ENCODE measurements at places on chromosomes 1 and 21.

GRCh38 chr1:153976819-153977249 lies 640 bp downstream of the JTB start:
- no peak for DNase-seq

- DNase-seq = no peak
Observed at GRCh38 chr1:44609412-44609767, 64.9 kb downstream of the TMEM53 start.

- DNase-seq = no peak
Observed at GRCh38 chr1:248618878-248619277, 16.0 kb downstream of the OR2T11 start.

DNA sequence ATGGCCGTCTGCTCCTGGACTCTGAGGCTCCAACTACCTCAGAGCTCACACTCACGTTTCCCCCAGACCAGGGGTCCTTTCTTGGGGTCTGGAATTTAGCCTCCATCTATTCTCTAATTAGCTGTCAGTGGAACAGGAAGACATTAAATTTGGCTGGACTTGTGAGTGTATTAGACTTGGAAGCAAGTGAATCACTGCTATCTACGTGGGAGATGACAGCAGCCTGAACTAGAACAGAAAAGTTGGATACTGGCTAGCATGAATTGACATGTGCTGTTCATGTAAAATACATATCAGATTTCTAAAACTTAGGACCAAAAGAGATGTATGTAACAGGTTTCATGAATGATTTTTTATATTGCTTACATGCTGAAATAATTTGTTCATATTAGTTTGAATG lies 28.0 kb downstream of the TAF5L start:
- no peak for DNase-seq

- DNase-seq = no peak
Observed at GRCh38 chr1:107647012-107647411, 318.0 kb downstream of the VAV3 start.

- DNase-seq = no peak
Observed at GRCh38 chr1:42669936-42670335, 11.7 kb downstream of the PPIH start.

DNA sequence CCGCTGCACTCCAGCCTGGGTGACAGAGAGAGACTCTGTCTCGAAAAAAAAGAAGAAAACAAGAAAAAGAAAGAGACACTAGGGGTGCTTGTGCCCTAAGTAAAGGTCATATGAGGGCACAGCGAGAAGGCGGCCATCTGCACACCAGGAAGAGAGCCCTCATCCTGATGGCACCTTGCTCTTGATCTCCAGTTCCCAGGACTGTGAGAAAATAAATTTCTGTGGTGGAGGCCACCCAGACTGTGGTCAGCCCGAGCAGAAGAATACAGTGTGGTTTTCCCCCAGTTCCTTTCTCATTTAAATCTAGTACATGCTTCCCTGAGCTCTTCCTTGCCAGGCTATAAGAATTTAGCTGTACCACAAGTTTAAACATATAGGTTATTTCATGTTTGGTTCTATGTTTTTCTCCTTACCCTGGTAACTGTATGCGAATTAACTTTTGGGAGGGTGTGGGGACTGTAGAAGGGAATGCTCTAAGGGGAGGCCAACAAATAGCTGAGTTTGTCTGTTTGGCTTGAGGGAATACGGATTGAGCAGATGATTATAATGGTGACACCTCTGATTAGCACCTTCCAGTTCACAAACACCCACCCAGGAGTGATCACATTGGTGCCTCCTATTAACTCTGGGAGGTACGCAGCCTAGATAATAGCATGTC lies 119.6 kb upstream of the ERRFI1 start:
- no peak for DNase-seq

- no peak for DNase-seq
Observed at GRCh38 chr1:4062041-4062440, 162.0 kb upstream of the C1orf174 start.

DNA sequence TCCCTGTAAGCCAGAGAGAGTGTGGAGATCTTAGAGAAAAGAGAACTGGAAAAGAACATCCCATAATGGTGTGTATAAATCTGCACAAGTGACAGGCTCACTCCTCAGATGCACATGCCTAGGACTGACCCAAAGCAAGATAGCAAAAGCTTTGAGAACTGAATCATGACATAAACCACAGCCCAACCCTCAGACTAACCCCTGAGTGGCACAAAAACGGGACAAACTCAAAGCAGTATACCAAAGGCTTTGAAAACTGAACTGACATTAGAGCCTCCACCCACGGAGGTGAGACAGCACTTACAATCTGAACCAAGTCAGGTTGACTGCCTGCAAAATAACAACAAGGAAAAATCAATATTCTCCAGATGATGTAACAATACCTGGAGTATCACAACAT lies 70.8 kb downstream of the TIAM1 start:
- DNase-seq = no peak

GRCh38 chr21:42561762-42562650 lies 48.4 kb downstream of the SLC37A1 start:
- no peak for DNase-seq

DNA sequence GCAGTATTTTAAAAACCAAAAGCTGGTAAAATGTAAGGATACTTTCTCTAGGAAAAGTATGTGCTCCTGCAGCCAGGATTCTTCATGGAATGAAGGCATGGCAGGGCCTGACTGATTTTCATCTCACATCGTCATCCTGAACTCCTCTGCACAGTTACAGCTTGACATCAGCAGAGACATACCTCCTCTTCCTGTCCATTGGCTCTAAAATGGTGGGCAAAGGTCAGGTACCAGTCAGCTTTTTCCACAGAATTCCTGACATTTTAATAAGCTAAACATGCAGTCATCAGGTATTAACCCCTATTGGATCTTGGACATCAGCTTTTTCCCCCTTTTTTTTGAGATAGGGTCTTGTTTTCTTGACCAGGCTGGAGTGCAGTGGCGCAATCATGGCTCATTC lies 5.8 kb downstream of the PCNT start:
- no peak for DNase-seq

DNA sequence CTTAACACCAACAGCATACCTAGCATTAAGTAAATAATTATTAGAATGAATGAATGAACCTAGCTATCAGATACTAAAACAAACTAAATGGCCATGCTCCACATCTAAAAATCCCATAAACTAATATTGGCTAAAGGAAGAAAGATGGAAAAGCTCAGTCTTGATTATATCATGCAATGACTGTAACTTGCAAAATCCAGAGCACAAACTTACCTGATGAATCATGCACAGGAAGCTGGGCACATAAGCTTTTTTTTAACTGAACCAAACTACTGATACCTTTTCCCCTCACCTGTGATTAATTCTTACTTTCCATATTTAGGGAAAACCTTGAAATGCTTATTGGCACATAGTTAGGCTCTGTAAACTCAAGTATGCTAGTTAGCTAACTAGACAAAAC lies 70.2 kb downstream of the KIF14 start:
- no peak for DNase-seq

DNA sequence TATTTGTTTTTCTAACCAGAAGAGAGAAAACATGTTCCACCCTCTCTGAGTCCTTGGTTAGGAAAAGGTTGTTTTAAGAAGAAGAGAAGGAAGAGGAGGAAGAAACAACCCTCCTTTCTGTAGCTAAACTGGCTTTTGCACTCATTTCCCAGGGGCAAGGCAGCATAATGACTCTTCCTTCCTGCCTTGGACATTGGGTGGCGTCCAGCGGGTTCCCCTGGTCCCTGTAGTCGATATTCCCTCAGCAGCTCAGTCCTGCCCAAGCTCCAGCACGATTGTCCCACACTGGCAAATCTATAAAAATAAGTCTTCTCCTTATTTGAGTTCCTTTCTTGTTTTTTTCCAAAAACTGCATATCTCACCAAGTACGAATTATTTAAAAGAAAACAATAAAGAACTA lies 81.2 kb downstream of the TEX35 start:
- no peak for DNase-seq

GRCh38 chr1:182196897-182197870 lies 135.7 kb upstream of the ZNF648 start:
- DNase-seq = no peak

GRCh38 chr1:222829868-222830267 lies 15.0 kb downstream of the DISP1 start:
- no peak for DNase-seq

DNA sequence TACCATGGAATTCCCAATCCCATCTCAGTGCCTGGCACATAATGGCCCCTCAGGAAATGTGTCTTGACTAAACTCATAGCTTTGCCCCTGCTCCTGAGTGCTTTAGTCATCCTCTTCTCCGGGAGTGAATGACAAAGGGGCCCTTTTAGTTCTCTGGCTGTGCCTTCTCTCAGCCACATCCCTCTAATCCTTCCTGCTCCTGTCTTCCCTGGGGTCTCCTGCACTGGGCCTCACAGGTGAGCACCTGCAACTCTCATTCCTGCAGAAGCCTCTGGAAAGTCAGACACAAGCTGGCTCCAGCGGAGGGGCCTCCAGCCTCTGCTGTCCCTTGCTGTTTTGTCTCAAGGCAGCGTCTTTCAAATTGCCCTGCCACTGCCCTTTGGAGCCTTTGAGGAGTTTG lies 14.0 kb upstream of the ETV3L start:
- DNase-seq = no peak

GRCh38 chr1:180899262-180899661 lies 13.4 kb upstream of the KIAA1614 start:
- DNase-seq = no peak

DNA sequence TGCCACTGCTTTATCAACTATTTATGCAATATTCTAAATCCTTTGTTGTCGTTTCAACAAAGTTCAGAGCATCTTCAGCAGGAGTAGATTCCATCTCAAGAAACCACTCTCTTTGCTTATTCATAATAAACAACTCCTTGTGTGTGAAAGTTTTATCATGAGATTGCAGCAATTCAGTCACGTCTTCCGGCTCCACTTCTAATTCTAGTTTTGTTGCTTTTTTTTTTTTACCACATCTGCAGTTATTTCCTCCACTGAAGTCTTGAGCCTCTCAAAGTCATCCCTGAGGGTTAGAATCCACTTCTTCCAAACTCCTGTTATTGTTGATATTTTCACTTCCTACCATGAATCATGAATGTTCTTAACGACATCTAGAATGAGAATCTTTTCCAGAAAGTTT lies 14.8 kb upstream of the ETS2 start:
- DNase-seq = no peak

DNA sequence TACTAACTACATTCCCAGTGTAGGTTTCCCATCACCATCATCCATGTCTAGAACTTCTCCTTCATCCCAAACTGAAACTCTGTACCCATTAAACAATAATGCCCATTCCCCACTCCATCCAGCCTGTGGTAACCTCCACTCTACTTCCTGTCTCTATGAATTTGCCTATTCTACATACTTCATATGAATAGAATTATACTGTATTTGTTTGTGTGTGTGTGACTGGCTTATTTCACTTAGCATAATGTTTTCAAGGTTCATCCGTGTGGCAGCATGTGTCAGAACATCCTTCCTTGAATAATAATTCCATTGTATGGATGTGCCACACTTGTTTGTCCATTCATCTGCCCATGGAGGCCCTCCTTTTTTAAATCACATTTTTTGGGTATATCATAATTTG lies 35.7 kb downstream of the ATP2B4 start:
- DNase-seq = no peak

GRCh38 chr1:89125913-89126580 lies at the start of gene GBP2:
Gene GBP2 (minus strand): TSS chr1:89126114. CDS start chr1:89121966, 4,148 bp downstream.
- no peak for DNase-seq

GRCh38 chr1:246677842-246678241 lies 46.4 kb upstream of the SCCPDH start:
- DNase-seq = no peak

- no peak for DNase-seq
Observed at GRCh38 chr1:61284936-61285335, 202.6 kb downstream of the NFIA start.

GRCh38 chr1:27397749-27398148 lies 5.3 kb downstream of the GPR3 start:
- DNase-seq = no peak

GRCh38 chr1:151858030-151858746 lies 4.7 kb upstream of the THEM5 start:
- DNase-seq = no peak

DNA sequence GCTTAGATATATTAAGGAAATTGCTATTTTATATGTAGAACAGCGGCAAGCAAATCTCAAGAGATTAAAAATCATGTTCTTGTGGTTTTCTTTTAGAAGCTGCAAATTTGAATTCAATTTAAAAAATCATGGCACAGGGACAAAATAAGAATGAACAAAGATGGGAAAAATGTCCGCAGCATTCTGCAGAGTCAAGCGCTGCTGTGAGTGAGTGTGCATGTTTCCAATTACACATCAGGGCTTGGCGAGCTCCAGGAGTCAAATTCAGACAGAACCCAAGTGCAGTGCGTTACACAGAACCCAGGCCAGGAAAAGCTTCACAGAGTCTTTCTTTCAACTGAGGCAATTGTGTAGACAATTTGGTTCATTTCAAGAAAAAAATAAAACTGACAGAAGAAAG lies 33.3 kb upstream of the ERG start:
- no peak for DNase-seq

DNA sequence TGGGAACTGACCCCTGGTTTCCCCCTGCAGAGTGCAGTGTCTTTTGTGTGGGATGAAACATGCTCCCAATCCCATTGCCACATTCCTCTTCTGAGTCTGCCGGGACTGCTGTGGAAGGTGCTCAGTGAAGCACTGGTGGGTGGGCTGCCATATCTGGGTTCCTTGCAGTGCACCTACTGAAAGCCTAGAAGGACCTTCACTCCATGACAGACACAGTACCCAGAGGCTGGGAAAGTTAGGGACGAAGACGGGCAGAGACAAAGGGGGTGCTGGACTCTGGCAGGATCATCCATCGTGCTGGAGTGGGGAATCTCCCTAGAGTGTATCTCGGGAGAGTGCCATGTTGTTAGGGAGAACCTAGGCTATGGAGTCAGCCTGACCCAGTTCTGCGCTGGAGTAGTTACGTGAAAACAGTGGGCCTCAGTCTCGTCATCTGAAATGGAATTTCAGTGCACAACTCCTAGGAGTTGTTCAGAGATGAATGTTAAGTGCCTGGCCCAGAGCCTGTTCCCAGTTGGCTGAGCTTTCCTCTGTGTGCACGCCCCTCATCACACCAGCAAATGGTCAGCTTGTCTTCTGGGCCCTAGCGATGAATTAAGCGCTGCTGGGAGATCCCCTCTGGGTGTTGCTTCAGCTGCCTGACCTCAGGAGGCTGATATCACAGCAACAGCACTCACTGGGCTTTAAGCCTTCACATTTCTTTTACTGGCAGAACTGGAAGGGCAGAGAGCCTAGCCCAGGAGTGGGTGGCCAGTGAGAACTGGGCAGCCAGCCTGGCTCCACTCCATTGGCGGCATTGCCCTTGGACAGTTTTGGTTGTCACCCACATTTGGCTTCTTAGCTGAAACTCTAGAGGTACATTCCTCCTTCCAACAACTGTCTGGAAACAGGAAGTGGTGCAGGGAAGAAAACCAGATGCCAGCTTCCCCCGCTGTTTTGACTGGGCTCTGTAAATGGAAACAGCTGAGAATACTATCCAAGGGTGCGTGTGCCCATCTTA lies 479.8 kb upstream of the VAMP3 start:
- peak; percentile 36 for DNase-seq

- no peak for DNase-seq
Observed at GRCh38 chr1:15578921-15579682, 5.7 kb downstream of the AGMAT start.

DNA sequence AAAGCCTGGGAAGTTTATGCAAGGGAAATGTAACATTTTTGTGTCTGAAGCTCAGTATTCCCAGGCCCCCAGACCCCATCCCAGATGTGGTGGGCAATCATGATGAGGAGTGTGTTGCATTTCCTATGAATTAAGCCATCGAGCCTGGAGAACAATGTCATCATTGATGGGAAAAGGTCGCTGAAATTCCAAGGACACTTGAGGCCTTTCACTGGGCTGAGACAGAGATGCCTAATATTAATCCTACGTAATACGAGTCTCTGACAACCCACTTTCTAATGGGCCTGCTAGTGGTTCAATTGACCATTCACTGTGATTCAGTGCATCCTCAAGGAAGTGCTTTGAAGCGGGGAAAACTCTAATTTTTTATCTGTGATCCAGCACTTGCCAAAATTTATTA lies 291.6 kb downstream of the PLPP3 start:
- no peak for DNase-seq
